Cerebellar nuclear complex (tissue), 1 donor: ENCODE measurements at places on chromosomes 7 and 10.

GRCh38 chr7:81740403-81740802, 29.4 kb downstream of the HGF start:
- no peak for DNase-seq

DNA sequence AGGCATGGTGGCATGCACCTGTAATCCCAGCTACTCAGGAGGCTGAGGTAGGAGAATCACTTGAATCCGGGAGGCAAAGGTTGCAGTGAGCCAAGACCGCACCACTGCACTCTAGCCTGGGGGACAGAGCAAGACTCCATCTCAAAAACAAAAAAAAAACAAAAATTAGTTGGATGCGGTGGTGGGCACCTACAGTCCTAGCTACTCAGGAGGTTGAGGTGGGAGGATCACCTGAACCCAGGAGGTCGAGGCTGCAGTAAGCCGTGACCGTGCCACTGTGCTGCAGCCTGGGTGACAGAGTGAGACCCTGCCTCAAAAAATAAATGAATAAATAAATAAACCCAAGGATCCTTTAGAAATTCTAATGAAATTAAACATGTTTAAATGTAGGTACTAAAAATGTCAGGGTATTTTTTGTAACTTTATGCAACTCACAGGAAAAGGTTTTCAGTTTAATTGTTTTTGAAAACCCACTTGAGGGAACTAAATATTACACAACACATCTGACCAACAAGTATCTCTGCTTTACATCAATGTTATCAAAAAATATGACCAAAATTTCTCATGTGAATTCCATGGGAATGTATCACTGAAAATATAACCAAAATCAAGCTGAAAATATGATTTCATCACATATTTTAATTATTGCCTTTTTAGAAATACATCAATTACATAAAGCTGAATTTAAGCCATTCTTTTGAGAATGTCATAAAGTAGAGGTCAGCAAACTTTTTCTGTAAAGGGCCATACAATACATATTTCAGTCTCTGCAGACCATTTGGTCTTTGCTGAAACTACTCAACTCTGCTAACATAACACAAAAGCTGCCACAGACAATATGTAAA, 23.9 kb downstream of the UPF2 start:
- no peak for DNase-seq

DNA sequence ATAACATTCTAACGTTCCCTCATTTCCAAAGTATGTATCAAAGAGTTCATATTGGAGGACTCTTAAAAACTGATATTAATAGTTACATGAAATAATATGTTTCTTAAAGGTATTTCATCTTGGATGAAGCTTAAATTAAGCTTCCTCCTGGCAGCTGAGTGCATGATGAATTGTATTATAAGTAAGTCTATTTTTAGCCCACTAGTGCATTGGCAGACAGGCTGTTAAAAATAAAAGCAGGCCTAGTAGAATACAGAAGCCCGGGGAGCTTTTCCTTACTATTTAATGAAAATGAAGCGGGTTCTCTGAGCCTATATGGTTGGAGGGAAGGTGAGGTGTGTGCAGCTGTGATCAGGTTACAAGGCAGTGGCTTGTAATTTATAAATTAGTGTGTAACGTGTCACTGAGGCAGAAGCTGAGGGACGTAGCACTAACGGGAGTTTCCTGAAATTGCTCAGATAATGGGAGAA, 130.7 kb upstream of the KMT2E start:
- DNase-seq: no peak

- DNase-seq: no peak
These were observed 1.7 kb upstream of the SPACDR start for GRCh38 chr7:100465702-100466311.

GRCh38 chr7:100964630-100965029, 4.7 kb upstream of the MUC12 start:
- DNase-seq: no peak

- DNase-seq: no peak
These were observed 270.7 kb downstream of the RPS24 start for GRCh38 chr10:78304091-78305045.

- DNase-seq: no peak
These were observed 139.2 kb downstream of the FAM53B start for GRCh38 chr10:124605001-124605370.

GRCh38 chr7:130896898-130897514, 163.0 kb upstream of the KLF14 start:
- DNase-seq: no peak

DNA sequence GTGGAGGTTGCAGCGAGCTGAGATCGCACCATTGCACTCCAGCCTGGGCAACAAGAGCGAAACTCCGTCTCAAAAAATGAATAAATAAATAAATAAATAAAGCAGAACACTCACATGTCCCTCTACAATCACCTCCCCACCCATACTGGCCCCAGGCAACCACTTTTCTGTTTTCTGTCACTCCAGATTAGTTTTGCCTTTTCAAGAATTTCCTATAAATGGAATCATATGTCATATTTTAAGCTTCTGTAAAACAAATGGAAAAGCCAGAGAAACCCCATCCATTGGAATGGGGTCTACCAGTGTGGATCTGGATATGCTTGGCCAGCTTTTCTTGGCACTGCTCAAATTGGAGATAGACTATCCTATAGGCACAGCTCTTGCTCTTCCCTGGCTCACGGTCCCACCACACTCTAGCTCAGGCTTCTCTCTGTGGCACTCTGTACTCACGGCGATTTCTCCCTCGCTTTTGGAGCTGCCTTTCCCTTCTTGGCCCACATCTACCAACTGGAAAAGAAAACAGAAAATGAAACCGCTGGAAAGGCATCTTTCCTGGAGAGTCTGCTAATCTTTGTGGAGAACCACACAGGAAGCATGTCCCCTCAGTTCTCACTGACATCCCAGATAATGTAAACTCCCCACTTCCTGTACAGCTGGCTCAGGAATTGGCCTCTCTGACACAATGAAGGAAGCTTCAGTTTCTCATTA, 210.1 kb downstream of the JCAD start:
- no peak for DNase-seq

GRCh38 chr10:112286837-112287818, 3.9 kb downstream of the TECTB start:
- DNase-seq: no peak

GRCh38 chr10:109665321-109665720, 258.0 kb downstream of the XPNPEP1 start:
- no peak for DNase-seq

DNA sequence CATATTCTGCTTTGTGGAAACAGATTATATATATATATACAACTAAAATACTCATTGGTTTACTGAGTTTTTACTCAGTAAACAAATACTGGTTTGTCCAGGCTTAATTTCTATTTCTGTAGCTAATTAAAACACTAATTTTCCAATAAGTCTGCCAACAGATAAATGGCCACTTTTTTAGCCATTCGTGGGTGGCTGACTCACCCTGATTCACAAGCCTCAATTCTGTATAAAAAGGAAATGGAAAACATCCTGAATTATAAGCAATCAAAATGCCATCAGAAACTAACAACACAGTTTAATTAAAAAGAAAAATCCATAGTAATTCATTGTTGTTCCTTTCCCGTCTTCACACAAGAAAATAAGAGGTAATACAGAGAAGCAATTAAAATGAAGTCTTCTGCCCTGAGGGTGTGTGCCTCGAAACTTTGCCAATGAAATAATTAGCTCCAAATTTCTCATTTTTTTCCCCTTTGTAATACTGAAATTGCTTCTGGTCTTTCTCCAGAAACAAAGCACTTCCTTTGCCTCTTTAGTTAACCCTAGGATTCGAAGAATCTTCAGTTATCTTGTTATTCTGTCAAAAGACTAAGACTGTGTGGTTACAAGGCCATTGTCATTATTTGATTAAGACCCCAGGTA, 118.7 kb upstream of the PTN start:
- DNase-seq: no peak

GRCh38 chr7:143924851-143925250, 10.2 kb upstream of the OR2F2 start:
- no peak for DNase-seq

GRCh38 chr7:127781081-127781480, 129.1 kb downstream of the SND1 start:
- DNase-seq: no peak

GRCh38 chr10:100482181-100482833, 19.5 kb downstream of the WNT8B start:
- no peak for DNase-seq

DNA sequence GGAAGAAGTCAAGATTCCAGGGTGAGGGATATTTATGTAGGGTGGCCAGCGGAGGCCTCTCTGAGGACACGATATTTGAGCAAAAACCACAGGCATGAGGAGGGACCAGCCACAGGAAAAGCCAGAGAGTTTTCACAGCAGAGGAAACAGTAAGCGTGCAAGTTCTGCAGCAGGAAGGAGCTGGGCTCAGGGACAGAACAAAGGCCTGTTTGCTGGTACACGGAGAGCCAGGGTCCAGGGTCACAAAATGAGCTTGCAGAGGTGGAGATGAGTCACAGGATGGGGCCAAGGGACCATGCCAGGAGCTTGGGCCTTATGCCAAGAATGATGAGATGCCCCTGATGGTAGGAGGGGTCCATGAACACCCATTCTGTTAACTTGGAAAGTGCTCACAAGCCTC, 283.5 kb downstream of the PLXNA4 start:
- no peak for DNase-seq
